ENCODE measurements at places on chromosomes 7 and 10.

DNA sequence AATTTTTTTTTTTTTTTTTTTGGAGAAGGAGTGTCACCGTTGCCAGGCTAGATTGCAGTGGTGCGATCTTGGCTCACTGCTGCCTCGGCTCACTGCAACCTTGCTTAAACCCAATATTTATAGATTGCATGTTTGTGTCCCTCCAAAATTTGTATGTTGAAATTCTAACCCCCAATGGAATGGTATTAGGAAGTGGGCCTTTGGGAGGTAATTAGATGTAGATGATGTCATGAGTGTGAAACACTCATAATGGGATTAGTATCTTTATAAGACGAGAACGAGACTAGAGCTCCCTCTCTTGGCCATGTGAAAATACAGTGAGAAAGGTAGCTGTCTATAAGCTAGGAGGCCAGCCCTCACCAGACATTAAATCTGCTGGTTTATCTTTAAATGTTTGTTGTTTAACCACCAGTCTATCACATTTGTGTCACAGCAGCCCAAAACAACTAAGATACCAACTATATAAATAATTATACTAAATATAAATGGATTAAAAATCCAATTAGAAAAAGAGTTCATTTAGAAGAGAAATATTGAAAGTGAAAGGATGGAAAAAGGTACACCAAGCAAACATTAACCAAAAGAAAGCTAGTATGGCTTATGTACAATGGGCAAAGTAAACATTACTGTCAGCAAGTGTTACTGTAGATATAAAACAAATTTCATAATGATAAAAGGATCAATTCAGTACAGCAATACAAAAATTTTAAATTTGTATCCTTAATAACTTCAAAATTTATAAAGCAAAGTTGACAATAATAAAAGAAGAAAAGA, 9.3 kb downstream of the TCAF1 start:
- no peak for DNase-seq

DNA sequence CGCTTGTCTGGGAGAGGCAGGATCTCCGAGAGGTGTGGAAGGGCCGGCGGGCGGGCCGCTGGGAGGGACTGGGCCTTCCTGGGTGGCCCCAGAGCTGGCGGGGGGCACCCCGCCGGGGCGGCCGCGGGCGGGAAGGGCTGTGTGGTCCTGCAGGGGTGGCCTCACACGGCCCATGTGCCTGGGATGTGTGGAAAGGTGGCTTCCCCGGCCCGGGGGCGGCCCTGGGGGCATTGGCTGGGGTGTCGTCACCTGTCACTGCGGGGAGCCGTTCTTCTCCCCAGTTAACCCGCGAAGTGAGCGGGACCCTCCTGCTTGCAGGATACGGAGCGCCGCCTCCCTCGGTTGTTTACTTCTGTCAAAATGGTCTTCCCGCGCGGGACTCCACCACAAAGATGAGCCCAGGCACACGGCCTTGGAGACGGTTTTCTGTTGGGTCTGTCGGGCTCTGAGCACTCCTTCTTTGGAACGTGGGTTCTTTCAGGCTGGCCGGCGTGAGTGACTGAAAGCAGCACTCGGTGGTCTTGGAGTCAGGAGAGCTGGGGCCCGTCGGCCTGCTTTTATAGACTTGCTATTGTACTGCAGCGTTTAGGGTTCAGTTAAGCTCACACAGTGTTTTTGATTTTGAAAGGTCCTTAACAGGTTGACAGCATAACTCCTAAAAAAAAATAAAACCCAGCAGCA, 700 bp downstream of the SMC3 start:
- peak; percentile 39 for DNase-seq

- no peak for DNase-seq
These were observed 21.8 kb downstream of the PLXNA4 start for GRCh38 chr7:132554446-132554845.

- no peak for DNase-seq
These were observed 333.6 kb upstream of the MAGI2 start for GRCh38 chr7:79787096-79787495.
